Posterior vena cava (tissue), 2 donors: ENCODE measurements at places on chromosomes 2 and 18.

- DNase-seq: no peak
These were observed 60.0 kb upstream of the SPTBN1 start for GRCh38 chr2:54396107-54396506.

- no peak for DNase-seq
These were observed 16.2 kb downstream of the STK25 start for GRCh38 chr2:241492174-241492565.

GRCh38 chr2:202910698-202911097 is 775 bp downstream of the WDR12 start:
- no peak for DNase-seq

- DNase-seq: no peak
These were observed 10.4 kb upstream of the FAM228A start for GRCh38 chr2:24164416-24164973.

DNA sequence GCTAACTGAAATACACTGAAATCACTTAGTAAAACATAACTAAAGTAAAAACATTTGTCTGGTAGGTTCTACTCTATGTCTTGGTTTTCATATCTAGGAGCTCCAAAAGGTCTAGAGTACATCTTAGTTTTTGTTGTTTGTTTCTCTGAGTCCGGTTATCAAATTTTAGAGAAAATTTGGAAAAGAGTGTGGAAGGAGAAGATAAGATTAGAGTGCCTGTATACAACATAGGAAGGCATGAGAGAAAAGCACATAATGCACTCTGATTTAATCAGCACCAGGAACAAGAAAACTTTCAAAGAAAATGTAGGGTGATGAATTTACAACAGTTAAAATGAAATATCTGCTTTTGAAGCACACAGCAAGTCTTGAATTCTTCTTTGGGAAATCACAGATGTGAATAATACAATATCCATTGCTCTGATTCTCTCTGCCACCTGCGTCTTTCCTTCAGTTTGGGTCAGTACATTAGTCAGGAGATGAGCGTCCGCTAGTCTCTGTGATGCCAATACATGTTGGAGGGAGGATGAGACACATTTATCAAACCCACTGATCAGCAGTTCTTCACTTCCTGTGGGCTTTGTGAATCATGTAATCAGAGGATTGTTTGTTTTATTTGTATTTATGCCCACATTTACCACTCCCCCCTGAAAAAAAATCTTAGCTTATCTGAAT is 477.8 kb upstream of the GCFC2 start:
- DNase-seq: no peak

GRCh38 chr2:60759654-60760053 is 3.6 kb downstream of the PAPOLG start:
- DNase-seq: no peak

DNA sequence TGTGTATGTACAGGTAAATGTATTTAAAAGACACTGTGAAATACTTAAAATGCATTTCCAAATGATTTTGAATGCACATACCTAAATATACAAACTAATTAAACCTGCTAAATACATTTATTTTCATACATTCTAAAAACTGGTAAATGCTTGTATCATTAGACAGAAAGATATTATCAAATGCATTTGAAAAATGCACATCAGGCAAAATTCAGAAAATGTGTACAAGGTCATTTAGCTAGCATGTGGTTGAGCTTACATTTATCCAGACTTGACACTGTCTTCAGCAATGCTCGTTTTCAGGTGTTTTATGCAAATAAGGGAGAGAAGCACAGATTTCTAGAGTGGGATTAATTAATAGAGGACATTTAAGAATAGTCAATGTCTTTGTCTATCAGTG is 374.2 kb downstream of the SUCLG1 start:
- no peak for DNase-seq

DNA sequence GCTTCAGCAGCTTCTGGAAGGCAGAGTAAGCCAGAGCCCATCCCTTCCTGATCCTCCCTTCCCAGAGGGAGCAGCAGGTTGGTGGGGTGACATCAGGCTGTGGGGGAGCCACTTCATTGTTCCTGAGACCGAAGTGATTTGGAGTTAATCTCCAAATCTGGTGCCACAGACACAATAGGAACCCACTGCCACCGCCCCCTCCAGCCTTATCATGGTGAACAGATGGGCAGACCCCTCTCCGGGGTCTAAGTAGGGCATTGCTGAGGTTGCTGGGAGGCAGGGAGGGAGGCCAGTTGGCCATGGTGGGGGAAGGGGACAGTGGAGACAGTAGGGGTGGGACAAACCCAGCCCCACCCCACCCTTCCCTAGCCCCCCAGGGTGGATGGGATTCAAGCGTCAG is 25.6 kb upstream of the SLC35F6 start:
- DNase-seq: no peak

DNA sequence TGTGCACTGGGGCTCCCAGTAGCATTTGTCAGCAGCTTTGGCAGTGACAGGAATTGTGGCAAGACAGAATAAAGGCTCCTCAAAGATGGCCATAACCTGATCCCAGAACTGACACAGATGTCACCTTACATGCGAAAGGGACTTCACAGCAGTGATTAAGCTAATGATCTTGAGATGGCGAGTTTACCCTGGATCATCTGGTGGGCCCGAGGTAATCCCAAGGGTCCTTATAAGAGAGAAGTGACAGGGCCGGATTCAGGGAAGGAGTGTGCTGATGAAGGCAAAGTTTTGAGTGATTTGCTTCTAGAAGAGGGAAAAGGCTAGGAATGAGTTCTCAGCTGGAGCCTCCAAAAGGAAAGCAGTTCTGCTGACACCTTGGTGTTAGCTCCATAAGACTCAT is 333.9 kb downstream of the LPIN1 start:
- no peak for DNase-seq

DNA sequence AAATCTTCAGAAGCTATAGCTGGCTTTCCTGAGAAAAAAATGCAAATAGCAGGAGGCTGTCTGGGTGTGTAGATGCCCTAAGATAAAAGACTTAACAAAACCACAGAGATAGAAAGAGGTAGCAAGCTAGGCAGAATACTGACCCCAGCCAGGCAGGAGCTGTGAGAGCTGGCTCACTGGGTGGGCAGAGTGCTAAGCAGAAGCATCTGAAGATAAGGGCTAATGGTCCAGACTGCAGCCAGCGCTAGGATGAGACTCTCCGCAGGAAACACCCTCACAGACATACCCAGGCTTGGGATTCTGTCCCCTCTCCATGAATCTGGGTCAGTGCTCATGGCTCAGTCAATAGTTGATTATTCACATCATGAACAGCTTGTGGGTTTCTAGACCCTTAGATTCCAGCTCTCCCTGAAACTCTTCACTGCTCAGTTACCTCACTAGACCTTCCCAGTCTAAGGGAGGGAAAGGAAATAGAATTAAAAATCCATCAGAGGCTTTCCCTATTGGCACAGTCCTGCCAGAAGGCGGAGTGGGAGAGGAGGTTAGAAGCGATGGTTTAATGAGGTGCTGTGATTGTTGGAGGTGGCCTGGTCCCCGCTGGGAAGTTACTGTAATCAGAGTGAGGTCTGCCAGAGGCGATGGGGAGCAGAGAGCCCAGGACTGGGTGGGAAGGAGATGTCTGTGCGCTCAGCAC is 21.4 kb upstream of the CCBE1 start:
- DNase-seq: no peak

GRCh38 chr2:28342081-28342967 is 50.3 kb upstream of the FOSL2 start:
- peak; percentile 93 for DNase-seq

DNA sequence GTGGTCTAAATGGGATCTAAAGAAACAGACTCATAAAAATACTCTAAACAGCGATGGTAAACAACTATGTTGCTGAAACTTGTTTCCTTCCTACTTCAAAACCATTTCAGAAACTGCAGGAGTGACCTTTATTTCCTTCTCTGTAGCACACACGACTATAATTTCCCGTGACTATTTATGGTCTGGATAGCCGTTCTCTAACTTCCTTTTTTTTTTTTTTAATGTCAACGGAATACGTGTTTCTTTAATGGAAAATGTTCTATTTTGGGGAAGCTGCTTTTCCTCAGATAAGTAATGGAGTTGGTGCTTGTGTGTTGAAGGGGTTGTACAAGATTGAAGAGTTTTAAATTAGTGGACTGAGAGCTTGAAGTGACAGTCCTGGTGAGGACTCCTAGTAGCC is 224.1 kb downstream of the PHLPP1 start:
- no peak for DNase-seq

DNA sequence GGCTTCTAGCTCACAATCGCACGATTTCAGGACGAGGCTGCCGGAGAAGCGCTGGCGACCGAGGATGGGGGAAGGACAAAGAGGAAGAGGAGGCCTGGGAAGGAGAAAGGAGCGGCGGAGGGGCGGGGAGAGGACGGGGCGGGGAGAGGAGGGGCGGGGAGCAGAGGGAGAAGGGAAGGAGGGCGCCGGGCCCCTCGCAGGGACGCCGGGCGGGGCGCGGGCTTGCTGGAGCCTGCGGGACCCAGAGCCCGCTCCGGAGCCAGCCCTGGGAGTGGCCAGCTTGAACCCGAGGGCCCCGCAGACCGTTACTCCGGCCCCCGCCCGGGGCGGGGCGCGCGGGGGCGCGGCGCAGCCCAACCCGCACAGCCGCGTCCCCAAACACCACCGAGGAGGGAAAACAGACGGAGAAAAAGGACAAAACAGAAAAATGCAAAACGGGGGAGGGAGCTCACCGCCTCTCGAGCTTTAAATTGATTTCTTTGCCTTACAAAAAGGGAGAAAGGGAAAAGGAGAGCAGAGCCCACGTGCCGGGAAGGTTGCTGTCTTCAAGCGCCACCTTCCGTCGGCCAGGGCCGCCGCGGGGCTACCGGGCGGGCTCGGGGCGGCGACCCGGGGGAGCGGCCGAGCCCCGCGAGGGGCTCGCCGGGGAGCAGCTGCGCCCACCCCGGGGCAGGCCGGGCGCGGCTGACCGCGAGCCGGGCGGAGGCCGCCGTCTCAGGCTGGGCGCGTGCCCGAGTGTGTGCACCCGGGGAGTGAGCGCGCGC is 781 bp upstream of the SOX11 start:
- no peak for DNase-seq

- no peak for DNase-seq
These were observed 6.0 kb downstream of the CAVIN2 start for GRCh38 chr2:191840921-191841320.

DNA sequence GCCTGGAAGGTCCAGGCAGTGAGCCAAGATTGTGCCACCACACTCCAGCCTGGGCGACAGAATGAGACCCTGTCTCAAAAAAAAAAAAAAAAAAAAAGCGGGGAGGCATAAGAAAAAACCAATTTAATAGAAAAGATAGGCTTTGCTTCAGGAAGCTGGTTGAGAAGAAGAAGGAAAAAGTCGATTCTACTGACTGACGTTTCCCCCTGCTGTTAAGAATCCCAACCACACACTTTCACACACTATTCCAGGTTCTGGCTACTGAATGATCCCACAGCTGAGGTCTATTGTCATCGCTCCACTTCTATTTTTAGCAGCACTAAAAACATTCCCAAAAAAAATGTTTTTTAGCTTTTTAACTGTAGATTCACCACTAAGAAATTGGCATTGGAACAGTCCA is 6.7 kb upstream of the CHCHD5 start:
- DNase-seq: no peak

GRCh38 chr18:45573514-45573913 is 41.8 kb upstream of the SLC14A2 start:
- no peak for DNase-seq

- DNase-seq: no peak
These were observed 188.6 kb upstream of the FN1 start for GRCh38 chr2:215624423-215624829.

DNA sequence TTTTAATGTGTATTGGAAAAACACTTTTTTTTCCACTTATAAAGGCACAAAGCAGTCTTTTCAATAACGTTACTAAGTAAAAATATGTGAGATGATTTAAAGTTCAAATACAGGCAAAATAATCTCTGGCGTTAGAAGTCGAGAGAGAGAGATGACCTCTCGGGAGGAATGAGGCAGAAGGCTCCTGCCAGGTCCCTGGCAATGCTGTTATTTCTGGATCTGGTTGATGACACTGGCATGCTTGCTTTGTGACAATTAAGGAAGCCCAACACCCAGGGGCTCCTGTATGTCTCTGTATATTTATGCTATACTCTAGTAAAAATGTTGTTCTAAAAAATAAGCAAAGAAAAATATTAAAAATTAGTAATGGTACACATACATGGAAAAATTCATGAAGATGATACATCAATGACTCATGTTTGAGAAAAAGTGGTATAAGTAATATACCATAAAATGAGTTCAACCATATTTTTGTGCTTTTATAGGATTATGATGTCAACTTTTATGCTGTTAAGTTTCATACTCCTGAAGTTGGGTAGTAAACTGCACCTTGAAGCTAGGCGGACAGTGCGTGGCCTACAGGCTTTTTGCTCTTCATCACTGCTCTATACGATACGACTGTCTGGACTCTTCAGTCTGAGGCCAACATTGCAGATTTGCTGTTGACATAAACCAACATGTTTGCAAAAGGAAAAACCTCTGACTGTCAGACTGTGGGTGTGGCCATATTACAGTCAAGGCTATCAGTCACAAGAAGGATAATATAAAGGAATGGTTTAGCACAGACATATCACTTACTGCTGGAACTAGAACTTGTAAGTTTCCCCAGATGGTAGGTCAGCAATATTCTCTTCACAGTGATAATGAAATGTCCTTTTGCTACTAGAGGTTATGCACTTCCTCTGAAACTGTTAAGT is 19.8 kb downstream of the VPS4B start:
- no peak for DNase-seq

DNA sequence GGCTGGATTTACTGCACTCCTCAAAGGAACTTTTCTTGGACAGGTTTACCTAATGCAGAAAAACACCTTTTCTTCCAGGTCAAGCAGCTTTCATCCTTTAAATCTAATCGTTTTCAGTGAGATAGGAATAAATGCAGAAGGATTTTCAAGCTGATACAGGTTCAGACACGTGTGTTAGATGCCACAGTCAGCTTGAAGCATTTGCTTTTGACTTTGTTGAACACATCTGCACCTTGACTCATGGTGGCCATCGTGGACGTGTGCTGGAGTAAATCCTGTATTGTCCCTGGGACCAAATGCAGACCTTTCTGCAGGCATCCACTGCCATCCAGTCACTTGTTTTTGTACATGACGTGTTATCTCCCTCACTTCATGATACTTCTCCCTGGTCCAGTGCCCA is 61.9 kb downstream of the KLHL29 start:
- DNase-seq: no peak

DNA sequence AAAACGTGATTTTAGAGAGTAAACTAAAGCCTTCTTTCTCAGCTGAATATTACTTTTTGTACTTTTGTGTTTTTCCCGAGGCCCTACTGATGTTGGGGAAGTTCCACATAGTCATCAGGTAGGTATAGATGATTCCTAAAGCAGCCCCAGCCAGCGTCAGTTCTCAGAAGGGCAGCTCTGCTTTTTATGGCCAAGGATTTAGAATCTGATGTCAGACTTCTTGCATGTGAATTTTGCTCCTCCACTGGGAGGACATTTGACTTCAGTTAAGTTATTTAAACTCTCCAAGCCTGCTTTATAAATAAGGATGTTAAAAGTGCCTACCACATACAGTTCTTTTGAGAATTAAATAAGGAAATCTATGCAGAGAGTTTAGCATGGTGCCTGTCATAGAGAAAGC is 130.8 kb downstream of the NCKAP5 start:
- DNase-seq: no peak

- no peak for DNase-seq
These were observed 70.4 kb upstream of the CYP1B1 start for GRCh38 chr2:38146275-38146906.
